ENCODE measurements at places on chromosomes 16 and 17. TPM values are rescaled to one million over a fixed set of nuclear protein-coding genes. Genes with fewer than 3 reads are reported as not detected.
A peak's percentile ranks its signal among the peaks of the same experiment; 100 is the strongest.

DNA sequence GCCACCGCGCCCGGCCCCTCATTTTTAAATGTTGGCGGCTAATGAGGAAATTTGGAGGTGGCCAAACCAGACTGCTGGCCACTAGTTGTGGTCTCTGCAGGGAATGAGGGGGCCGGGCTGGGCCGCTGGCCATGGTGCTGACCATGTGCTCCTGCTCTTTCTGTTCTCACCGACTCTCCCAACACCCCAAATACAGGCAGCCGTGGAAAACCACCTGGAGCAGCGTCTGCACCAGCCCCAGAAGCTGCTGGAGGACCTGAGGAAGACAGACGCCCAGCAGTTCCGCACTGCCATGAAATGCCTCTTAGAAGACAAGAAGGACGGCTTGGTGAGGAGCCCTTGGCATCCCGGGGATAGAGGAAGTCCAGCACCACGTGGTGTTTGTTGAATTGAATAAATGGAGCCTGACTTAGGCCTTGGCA is 21.3 kb downstream of the OTOA start:
- peak; percentile 32 for DNase-seq

DNA sequence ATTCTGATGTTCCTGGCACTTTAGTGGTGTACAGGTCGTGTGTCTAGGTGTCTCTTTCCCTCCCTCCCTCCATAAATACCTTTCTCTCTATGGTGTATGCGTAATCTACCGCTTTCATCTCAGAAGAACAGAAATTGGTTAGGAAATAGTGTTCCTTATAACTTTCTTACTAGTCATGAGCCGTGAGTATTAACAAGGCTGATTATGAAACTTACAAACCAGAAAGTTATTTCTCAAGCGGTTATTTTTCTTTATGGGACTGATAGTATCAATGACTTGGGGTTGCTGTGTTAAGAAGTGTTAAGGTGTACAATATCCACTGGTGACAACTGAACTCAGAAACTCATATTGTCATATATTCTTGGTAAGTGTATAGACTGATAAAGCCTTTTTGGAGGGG is 13.2 kb upstream of the MYH11 start:
- DNase-seq: no peak

DNA sequence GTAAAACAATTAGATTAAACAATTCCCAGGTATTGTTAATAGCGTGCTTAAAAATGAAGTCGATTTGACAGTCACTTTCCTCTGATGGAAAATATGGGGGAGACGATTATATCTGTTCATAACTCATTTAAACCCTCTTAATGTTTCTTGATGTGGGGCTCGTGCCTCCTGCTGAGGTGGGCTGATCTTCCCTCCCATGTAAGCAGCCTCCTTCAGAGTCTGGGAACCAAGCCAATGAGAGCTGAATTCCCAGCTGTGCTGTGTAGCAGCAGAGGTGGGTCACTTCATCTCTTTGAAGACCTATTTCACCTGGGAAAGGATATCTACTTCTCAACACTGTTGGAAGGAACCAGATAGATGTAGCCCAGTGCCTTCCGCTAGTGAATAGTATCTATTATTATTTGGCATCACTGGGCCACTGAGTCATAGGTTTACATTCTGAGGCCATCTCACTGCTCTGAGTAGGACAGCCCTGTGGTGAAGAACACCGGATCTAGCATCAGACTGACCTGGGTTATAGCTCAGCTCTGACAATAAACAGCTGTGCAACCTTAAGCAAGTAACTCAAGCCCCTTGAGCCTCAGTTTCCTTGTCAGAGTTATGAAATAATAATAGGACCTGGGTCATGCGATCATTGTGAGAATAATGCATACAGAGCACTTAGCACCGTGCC is 85.3 kb upstream of the C16orf82 start:
- no peak for DNase-seq

GRCh38 chr17:80649200-80649644 is 104.6 kb downstream of the RPTOR start:
- no peak for DNase-seq

DNA sequence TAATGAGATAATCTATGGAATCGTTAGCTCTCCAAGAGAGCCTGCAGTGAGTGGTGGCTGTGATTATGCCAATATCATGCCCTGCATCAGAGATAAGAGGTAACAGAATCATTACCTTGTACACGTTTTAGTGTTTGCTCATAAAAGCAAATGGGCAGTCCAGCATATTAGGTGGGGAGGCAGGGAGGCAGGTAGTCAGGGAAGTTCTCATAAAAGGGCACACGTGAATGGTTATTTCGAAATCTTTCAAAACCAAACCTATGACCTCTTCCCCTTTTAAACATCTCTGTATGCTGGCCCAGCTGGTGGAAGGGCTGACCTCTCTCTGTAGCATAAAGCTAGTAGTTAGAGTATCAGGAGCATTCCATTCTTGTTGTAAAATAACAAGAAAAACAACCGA is 51.7 kb downstream of the VAT1L start:
- DNase-seq: no peak

Gene SLC35G6
- not detected for total RNA-seq

GRCh38 chr16:15403392-15403995 is 7.9 kb downstream of the MPV17L start:
- DNase-seq: no peak

DNA sequence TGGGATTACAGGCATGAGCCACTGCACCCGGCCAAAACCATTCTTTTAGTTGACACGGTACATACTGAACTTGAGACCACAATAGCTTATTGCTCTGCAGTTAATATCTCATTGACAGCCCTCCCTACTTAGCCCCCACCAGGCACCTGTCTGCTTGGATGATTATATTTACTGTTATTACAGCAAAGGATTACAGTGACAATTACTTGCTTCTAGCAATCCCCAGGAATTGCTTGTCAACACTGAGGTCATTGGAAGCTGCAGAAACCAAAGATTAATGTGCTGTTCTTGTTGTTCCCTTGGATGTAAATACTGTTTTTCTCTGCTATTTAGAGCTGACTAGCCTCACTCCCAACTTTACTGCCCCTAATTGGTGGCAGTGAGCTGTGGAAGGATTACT is 211.2 kb downstream of the LGALS9B start:
- no peak for DNase-seq

DNA sequence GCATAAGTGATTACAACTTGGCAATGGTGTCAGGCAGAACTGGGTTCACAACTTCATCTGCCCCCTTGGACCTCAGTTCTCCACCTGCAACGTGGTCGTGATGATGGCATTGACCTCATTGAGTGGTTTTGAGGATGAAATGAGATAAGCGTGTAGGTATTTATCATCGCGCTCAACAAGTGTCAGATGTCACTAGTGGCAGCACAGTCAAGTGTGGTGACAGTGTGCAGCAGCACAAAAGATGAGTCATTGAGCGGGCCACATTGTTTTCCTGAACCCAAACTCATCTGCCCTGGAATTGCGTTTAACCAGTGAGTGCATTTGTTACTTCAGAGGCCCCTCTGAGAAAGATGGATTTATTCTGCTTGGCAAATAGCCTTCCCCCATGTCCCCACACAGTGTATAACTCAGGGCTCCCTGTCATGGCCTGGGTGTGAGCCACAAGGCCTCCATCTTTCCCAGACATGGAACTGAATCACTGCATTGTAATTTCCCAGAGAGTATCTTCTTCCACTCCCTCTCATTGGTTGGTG is 20.9 kb downstream of the IRX3 start:
- no peak for DNase-seq

GRCh38 chr16:30958175-30959079 is 873 bp downstream of the SETD1A start:
- peak; percentile 98 for DNase-seq

- DNase-seq: no peak
Measured at GRCh38 chr16:57711346-57711745, 16.7 kb downstream of the DRC7 start.

DNA sequence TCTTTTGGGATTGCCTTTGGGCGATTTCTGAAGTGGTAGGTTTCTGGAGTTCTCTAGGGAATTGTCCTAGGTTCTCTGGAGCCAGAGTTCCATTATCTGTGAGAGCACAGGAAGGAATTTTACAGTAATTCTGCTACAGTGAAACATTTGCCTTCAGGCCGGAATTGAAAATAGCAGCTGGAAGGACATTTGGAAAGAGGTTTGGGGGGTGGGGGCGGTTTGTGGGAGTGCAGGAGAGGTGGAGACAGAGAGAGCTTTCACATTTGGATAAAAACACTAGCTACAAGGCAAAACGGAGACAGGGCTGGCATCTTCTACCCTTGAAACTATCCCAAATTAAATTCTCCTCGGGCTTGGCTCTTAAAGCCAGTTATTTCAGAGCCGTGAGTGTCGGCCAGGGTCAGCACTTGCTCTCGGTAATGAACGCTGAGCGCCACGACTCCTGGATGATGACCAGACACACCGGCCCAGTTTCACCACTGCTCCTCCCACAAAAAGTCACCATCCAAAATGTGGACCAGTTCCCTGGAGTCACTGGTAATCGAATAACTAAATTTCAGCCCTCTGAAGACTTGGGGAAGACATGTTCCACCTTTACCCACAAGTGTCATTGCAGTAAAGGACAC is 67.7 kb upstream of the TANC2 start:
- DNase-seq: peak; percentile 79

Gene TMEM204
- 8.3 TPM for total RNA-seq

DNA sequence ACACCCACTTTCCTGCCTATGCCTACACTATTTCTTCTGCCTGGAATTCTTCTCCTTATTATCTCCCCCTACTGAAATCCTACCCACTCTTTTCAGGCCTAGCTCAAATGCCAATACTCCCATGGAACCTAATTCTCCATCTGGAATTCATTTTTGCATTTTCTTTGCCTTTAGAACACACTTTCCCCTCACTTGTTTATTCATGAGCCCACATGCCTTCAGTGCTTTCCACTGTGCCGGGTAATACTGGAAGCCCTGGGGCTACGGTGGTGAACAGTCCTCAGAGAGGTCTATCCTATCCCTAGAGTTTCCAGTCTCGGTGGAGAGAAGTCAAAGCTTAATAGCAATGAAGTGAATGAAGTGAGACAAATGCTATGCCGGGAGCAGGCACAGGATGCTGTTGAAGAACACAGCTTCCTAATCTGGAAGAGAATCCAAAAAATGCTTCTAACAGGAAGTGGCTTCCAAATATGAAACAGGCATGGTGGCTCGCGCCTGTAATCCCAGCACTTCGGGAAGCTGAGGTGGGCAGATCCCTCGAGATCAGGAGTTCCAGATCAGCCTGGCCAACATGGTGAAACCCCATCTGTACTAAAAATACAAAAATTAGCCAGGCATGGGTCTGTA is 322.4 kb downstream of the GRIN2A start:
- DNase-seq: no peak

Gene HBQ1
- total RNA-seq: not detected

GRCh38 chr17:72697602-72698146 is 394.8 kb downstream of the SLC39A11 start:
- DNase-seq: no peak
